ENCODE measurements at places on chromosomes 7 and 10.
A peak's percentile ranks its signal among the peaks of the same experiment; 100 is the strongest.

DNA sequence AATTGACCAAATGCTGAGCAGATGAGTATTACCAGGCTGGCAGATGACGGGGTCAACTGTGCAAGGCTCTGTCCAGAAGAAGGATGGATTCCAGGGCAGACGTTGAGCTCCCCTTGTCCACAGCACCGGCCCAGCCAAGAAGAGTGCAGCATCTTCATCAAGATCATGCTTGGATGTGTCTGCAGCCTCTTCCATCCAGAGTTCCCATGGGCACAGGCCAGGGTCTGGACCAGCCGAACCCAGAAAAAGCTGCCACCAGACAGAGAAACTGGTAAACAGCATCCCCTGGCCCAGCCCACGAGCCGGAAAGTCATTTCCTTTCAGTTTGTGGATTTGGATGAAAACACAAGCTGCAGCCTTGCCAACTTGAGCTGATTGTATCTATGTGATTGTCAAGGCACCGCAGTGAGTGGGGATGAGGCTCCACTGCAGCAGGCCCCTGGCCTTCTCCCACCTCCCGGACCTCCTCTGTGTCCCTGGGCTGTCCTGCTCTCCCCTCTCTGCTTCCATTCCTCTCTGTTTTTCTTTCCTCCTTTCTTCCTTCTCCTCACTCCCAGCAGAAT lies 321.8 kb downstream of the TCERG1L start:
- DNase-seq = no peak

DNA sequence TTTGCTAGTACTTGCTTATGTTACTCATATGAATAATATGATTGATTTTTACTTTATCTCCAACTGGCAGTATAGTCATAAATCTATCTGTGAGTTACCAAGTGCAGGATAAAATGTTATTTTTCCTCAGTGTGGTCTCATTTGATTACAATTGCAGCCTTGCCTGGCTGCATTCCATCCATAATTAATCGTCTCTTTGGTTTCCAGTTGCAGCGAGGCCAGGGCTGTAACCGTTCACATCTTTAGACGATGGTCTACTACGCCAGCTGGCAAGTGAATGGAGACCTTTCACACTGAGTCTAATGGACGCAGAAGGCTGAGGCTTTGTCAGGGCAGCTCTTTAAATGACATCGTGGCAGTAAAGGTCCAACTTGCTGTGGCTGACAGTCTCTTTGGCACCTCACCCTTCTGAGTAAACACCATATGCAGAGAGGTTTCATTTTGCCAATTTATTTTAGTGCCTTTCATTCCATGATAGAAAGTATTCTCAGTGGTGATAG lies 84.0 kb downstream of the ARL4A start:
- DNase-seq = peak; percentile 16

- DNase-seq = no peak
Observed at GRCh38 chr10:44968500-44969400, 9.1 kb downstream of the RASSF4 start.

- no peak for DNase-seq
Observed at GRCh38 chr7:48837266-48837665, 87.1 kb upstream of the CDC14C start.

DNA sequence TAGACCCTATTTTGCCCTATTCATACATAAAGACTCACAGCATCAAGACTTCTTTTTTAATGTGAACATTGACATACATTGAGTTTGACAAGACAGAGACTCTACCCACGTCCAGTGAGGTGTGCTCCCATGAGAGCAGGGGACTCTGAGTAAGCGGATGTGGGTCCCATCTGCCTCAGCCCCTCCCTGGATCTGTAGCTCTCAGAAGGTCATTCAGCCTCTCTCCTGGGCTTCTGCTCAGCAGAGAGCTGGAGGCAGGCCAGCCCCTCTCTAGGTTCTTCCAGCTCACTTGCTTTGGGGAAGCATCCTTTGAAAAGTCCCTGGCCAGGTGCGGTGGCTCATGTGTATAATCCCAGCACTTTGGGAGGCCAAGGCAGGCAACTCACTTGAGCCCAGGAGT lies 146.9 kb upstream of the ZMIZ1 start:
- DNase-seq = no peak

GRCh38 chr7:31633894-31634494 lies 53.0 kb upstream of the PPP1R17 start:
- DNase-seq = peak; percentile 43

- no peak for DNase-seq
Observed at GRCh38 chr10:45463244-45464116, 89.5 kb downstream of the ALOX5 start.

- no peak for DNase-seq
Observed at GRCh38 chr7:6167004-6167551, 105.3 kb downstream of the CYTH3 start.

DNA sequence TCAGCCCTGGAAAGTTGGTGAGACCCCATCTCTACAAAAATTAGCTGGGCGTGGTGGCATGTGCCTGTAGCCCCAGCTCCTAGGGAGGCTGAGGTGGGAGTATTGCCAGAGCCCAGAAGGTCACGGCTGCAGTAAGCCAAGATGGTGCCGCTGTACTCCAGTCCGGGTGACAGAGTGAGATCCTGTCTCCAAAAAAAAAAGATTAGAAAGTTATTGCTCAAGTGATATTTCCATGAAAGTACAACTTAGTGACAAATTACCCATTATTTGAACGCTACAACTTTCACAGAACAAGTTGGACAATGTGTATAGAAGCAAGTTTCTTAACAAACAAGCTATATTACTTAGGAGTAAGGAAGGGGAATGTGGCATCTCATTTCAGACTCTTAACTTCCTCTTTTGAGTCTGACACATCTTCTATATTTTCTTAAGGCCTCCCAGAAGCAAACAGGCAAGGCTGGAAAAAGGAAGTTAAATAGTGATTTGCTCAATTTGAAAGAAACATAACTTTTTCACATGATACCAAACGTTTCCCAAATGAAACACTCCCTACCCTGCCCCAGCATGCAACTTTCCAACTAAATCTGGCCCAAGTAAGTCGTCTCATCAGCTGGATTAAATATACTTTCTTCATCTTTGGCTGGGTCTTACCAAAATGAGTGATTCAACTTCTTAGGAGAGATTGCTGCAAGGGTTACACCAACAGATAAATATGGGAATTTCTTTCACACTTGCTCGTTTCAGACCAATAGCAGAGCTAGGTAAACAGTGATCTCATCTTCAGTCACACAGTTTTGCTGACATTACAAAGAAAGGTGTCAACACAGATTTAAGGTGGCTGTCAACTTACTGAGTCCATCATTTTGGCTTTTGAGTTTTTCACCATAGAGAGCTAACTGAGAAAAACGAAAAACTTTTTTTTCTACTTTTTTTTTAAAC lies 66.3 kb upstream of the KLF6 start:
- peak; percentile 86 for DNase-seq

DNA sequence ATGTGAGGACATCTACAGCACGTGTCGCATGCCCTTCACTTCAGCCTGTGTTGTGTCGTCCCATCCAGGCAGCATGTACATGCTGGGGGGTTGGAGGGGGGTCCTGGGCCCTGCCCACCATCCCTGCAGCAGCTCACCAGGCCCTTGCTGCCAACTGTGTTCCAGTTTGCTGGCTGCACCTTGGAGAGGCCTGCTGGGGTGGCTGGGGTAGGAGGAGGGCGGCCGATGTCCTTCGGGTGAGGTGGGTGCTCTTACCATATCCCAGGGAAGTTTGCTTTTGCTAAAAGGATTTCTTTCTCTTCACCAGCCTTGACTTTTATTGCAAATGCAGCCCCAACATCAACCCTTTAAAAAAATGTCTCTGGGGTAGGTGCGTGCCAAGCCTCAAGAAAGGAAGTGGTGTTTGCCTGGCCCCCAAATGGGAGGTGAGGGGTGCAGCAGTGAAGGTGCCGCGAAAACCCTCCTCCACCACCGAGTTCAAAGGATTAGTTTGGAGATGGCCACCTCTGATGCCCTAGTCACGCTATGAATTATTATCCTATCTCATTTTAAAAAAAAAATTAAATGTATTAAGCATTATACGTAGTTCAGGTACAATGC lies 165.8 kb upstream of the KLF6 start:
- no peak for DNase-seq

DNA sequence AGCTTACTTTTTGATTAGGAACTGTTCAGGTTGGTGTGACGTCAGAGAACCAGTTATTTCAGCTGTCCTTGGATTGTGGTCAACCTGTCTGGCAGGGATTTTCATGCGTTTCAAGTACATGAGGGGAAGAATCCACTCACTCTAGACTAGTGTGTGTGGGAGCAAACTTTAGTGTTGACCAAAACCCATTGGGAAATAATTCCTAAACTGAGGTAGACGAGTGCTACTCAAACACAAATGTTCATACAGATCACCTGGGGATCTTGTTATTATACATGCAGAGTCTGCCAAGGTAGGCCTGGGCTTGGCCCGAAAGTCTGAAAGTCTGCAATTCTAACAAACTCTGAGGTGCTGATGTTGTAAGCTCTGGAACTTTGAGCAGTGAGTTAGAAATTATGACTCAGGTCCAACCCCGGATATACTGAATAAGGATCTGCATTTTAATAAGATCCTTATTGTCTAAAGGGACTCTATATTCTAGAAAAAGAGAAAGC lies 111.1 kb upstream of the CREB5 start:
- DNase-seq = peak; percentile 45

DNA sequence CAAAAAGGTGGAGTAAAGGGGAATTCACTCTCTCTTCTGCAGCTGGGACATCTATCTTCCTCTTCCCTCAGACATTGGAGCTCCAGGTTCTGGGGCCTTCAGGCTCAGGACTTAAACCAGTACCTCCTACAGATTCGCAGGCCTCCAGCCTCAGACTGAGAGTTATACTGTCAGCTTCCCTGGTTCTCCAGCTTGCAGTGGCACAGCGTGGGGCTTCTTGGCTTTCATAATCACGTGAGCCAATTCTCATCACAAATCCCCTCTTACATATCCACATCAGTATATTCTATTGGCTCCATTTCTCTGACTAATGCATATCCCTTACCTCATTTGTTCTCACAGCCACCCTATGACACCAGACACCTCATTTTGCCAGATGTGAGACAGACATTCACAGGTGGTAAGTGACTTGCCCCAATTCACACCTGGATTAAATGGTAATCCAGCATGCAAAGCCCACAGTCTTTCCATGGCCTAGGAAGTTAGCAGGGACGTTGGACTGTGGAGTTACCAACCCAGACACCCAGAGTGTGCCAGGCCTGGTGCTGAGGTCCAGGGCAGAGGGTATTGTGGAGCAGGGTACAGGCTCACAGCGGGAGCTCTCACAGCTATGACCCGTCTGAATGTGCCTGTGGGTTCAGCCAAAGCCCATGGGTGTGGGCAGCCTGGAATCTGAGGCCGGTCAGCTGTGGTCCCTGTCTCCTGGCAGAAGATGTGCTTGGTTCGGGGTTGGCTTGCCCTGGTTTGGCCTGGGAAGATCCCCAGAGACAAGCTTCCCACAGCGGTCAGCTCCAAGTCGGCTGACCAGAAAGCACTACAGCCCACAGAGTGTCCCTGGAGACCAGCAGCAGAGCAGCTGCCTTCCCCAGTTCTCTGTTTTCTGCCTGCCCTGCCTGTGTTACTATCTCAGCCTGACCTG lies 18.4 kb upstream of the ZCCHC24 start:
- no peak for DNase-seq

DNA sequence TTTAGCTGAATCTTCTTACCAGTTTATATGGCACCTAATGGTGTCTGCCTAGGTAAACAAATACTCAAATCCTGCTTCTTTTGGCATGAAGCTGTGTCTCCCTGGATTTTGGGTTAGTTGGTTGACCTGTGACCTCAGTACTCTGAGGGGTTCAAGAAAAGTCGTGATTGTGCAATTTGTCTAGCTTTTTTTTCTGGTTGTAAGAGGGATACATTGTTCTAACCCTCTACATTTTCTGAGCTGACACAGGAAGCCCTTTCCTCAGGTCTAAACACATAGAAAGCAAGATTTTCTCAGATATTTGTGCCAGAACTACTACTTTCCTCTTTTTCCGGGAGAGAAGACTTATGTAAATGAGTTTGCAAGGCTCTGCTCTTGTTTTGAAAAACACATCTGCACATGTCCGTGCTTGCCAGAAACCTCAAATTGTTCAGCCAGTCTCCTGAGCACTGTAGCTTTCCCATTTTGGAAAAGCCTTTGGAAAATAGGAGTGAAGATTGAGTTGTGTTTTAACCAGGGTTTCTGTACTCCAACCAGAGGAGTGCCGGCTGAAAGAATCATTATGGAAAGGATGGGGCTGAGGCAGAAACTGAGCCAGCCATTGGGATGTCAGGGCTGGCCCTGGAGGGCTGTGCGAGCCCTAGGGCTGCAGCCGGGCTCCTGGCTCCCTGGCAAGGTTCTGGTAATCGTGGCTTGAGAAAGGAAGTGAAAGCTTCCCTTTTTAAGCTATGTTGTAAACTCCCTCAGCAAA lies 31.3 kb upstream of the CXCL12 start:
- no peak for DNase-seq

GRCh38 chr7:39847227-39847626 lies 102.8 kb upstream of the CDK13 start:
- no peak for DNase-seq

DNA sequence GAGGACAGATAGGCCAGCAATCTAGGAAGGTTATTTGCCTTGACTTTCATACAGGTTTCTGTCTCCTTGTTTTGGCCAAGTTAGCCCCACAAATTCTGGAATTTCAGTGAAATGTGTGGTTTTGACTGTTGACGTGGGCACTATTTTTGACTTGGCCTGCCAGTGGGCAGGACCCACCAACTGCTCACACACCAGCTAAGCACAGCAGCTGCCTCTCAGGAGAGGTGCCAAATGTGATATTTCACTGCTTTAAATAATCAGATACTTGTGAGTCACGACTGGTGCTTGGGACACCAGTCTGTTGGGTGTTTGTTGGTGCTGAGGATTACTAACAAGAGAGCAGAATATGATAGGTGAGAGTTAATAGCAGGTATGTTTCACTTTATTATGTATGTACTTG lies 409.7 kb upstream of the MTPN start:
- DNase-seq = no peak

DNA sequence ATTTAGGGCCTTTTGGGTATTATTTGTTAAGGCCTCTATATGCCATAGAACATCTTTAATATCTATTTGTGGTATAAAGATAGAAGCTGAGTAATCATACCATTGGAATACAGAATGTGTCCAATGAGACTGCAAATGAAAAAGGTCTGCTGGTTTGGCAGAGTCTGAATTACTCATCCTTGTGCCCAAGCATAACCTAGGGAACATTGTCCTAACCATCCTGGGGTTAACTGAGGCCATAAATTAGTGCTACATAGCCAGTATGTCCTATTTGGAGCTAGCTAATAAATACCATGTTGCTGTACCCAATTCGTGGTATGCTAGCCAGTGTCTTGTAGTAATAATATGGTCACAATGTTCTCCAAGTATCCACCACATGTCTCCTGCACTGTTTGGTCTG lies 117.1 kb downstream of the ANKRD26 start:
- DNase-seq = no peak

DNA sequence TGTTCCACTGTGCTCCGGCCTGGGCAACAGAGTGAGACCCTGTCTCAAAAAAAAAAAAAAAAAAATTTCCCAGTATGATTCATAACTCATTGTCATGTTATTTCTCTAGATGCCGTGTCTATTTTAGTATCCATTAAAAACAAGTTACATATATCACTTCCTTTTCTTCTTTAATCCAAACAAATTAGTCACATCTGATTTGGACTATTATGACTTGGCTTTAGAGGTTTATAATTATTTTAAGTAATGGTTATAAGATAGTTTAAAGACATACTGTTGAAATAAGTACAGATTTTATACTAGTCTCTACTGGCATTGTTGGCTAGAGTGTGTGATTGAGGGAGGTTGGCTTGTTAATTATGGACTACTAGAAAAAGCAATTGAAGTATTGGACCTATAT lies 53.3 kb downstream of the ZMYND11 start:
- peak; percentile 21 for DNase-seq

All from fibroblast of skin of scalp (primary cell).